ENCODE measurements at places on chromosomes 1 and 21.

GRCh38 chr1:114153261-114154145 lies at the start of gene SYT6:
Gene SYT6, minus strand, starts transcription at chr1:114153869. Its CDS starts 97 bp downstream, at chr1:114153772.
- DNase-seq, result no peak

- DNase-seq, result peak; percentile 91
Observed at GRCh38 chr1:227766015-227766634, 30.9 kb downstream of the SNAP47 start.

- DNase-seq, result no peak
Observed at GRCh38 chr1:227794817-227795192, 20.7 kb upstream of the PRSS38 start.

DNA sequence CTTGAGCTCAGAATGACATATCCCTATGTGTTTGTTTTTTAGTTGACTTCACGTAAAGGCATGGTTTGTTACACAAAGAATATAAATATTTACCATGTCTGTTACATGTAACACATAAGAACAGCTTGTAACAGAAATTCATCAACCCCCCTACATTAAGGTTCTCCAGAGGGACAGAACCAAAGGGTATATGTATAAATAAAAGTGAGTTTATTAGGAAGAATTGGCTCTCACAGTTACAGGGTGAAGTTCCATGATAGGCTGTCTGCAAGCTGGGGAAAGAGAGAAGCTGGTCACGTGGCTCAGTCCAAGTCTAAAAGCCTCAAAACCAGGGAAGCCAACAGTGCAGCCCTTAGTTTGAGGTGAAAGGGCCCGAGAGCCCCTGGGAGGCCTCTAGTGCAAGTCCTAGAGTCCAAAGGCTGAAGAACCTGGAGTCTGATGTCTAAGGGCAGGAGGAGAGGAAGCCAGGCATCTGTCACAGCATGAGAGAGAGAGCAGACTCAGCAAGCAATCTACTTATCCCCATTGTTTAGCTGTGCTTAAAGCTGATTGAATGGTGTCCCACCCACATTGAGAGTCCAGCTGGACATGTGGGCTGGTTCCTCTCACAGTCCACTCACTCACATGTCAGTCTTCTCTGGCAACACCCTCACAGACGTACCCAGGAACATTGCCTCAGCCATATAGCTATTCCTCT lies 15.8 kb downstream of the THRAP3 start:
- no peak for DNase-seq

- DNase-seq, result no peak
Observed at GRCh38 chr1:91700771-91701471, 185.0 kb downstream of the TGFBR3 start.

GRCh38 chr1:93692026-93692425 lies 10.4 kb upstream of the BCAR3 start:
- DNase-seq, result no peak

DNA sequence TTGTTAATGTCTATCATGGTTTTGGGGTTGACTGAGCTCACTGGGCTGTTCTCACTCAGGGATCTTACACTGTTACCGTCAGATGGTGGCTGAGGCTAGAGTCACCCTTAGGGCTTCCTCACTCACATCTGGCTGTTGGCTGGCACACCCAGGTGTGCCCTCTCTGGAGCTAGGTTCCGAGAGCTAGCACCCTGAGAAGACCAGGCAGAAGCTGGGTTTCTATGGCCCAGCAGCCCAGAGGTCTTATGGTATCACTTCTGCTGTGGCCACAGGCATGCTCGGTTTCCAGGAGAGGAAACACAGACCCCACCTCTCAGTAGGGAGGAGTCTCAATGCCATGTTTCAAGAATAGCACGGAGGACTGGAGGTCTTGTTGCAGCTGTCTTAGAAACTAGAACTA lies 20.7 kb upstream of the KIF1B start:
- no peak for DNase-seq

DNA sequence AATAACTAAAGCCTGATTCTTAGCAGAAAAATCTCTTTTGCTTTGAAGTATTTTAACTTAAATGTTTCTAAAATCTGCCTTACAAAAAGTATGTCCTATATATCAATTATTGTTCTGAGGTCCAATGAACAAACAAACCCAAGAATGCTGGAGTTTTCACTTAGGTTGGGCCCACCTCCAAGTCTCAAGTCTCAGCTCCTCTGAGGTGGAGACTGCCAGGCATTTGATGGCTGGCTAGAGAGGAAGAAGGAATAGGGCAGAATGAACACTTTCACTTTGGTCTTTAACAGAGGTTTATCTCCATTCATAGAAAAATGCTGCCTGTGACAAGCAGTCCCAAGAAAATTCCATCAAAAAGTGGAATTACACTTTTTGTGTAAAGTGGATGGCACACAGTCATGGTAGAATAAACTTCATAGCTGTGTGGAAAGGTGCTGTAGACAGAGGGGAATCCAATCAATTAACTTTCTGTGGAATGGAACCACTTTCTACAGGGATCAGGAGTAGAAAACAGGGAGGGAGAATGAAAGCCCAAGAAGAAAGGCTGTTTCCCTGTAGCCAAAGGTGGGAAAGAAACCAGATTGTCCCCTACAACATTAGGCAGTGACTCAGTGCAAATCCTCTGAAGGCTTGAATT lies 349.4 kb upstream of the RUNX1 start:
- no peak for DNase-seq

- no peak for DNase-seq
Observed at GRCh38 chr1:201786824-201787223, 42.1 kb upstream of the IPO9 start.

- no peak for DNase-seq
Observed at GRCh38 chr1:155272466-155273342, 600 bp downstream of the CLK2 start.

DNA sequence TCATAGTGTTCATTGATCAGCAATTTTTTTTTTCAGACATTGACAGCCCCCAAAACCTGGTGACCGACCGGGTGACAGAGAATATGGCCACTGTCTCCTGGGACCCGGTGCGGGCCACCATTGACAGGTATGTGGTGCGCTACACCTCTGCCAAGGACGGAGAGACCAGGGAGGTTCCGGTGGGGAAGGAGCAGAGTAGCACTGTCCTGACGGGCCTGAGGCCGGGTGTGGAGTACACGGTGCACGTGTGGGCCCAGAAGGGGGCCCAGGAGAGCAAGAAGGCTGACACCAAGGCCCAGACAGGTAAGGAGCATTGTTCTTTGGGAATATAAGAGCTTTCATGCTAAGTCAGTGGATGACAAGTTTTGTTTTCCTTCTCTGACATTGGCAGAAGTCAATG lies 49.3 kb downstream of the TNN start:
- DNase-seq, result no peak

DNA sequence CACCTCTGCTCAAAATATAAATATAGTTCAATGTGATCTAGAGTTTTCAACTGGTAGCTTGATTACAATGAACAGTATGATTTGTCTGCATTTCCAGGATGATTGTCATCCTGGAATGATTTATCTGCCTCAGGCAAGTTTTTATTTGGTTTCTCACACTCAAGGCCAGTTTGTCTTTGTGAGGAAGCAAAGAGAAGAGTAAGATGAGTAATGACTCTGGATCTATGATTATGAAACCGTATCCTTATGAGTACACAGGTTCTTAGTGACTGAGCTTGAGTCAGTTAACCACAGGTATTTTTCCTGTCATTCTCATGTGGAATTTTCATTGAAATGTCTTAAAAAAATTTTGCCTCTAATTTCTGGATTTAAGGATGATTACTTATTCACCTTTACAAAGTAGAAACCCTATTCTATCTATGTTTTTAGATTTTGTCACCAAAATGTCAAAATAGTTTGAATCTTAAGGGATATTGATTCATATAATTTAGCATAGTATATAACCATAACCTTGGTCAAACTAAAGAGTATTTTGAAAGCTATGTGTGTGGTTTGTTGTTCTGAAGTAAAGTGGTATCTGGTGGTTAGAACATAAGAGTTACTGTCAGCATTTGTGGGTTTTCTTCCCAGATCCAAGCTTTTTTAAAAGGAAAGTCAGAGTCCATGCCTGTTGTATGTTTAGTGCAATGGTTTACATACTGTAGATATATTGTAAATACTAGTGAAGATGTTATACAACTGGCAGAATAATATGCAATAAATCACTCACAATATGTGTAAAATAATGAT lies 145.0 kb downstream of the RASAL2 start:
- DNase-seq, result no peak

- DNase-seq, result no peak
Observed at GRCh38 chr1:205660361-205660760, 19.9 kb downstream of the SLC45A3 start.

DNA sequence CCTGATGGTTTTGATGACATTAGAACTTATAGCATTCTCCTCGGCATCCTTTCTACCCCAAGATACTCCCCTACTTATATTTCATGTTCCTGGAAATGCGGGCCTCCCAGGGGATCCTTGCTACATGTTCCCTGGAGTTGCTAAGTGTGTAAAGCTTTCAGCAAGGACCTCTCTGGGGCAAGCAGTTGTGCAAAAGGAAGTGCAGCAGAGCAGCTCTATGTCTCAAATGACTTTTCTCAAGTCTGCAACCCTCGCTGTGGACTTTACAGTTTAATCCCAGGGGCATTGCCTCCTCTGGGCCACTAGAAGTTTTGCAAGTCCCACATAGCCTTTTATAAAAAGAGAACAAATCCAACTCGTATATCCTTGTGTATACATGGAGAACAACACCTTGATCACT lies 20.8 kb upstream of the MNDA start:
- DNase-seq, result no peak

- DNase-seq, result no peak
Observed at GRCh38 chr1:226436472-226436854, 28.6 kb upstream of the PARP1 start.
